ENCODE measurements at places on chromosomes 6 and 20.

GRCh38 chr6:108604156-108604555 is 43.4 kb downstream of the FOXO3 start:
- no peak for DNase-seq

- no peak for DNase-seq
Observed at GRCh38 chr6:106199331-106199730, 113.2 kb downstream of the PRDM1 start.

- no peak for DNase-seq
Observed at GRCh38 chr6:82616386-82617028, 252.9 kb downstream of the TPBG start.

GRCh38 chr6:70884074-70884983 is 72.5 kb downstream of the B3GAT2 start:
- peak; percentile 70 for DNase-seq

DNA sequence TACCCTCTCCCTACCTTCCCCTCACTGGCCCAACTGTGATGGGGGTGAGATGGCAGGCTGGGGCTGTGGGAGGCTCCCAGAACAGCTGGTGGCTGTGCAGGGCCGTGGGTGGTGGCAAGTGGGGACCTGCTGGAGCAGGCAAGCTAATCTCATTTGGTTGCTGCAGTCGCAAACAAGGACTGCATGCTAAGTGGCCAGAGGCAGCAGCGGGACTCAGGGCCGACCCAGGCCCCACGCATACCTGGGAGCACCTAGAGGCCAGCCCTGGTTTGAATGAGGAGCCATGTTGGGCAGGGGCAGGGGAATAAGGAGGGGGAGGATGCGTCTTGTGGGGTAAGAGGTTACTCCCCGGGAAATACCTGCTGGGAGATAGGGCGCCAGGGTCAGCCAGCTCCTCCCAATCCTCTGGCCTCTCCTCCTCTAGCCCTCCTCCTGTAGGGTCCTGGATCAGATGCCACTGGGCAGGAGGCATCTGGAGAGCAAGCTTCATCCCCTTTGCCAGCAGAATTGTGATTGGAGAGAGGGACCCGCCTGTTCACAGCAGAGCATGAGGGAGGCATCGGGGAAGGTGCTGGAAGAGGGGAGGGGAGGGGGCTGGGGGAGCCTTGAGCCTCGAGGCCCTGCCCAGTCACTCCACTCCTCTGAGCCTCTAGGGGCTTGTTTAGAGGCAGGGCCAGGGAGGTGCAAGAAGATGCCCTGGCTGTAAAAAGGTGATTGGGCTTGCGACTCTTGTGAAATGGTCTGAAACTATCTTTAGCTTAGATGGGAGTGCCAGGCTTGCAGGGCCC is 24.3 kb upstream of the CDH22 start:
- DNase-seq: no peak
